ENCODE measurements at places on chromosomes 4 and X.

DNA sequence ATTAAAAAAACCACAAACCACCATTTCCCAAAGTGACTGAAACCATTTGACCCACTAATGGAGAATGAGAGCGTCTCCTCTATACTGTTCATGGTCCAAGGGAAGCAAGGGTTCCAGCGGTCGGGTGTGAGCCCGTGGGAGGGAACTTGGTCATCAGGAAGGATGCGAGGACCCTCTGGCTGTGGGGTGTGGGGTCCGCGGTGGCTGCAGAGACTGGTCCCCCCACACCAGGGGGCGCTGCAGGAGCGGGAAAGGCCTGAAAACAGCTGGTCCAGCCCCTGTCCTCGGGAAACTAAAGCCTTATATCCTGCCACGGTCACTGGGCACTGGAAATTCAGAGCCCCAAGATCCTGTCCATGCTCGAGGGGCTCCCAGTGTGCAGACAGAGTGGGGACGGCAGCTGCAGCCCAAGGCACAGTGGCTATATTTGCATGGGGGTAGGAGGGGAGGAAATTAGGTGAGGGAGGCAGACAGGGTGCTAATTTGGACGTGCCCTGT, 4.3 kb downstream of the BLOC1S4 start:
- peak; percentile 62 for DNase-seq

GRCh38 chrX:29561417-29561816, 653.9 kb upstream of the MAGEB2 start:
- DNase-seq, result no peak

DNA sequence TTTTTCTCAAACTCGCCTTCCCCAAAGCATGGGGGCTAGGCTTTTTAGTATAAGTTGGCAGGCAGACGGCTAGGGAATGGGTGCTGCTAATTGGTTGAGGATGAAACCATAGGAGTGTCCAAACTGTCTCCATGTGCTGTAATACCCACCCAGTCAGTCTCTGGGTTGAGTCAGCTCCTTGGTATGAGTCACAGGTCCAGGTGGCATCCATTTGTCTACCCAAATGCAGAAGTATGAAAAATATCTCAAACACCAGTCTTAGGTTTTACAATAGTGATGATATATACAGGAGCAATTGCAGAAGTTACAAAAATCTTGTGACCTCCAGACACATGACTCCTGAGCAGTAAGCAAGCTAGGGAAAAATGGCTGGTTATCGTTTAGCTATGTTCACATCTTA, 27.4 kb upstream of the CCSER1 start:
- DNase-seq, result no peak

DNA sequence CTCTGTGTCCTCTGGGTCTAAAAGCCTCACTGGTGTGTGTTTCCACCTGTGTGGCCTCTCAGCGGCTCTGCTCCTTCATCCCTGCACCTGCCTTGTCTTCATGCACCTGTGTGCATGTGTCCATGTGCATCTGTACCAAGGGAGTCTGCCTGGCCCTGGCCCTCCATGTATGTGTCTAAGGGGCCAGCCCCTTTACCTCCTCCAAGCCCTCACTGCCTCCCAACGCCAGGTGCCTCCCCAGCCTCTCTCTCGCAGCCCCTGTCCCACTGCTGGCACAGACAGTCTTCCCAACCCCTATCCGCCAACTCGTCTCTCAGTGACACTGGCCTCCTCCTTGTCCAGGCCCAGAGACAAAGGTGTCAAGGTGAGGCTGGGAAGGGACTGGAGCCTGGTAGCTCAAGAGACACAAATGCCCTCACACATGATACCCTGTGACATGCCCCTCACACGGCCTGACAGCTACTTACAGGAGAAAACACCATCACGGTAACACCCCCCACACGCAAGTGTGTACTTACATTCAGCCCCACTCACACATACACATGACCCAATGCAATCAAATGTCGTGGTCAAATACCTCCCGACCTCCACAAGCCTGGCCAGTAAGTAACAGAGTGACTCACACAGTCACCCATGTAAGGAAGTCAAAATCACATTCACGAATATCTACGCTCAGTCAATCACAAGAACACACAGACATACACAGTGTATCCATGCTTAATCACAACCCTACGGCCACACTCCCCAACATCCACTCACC, 11.4 kb downstream of the L1CAM start:
- no peak for DNase-seq

- no peak for DNase-seq
Measured at GRCh38 chrX:69036674-69037573, 128.3 kb downstream of the PJA1 start.

DNA sequence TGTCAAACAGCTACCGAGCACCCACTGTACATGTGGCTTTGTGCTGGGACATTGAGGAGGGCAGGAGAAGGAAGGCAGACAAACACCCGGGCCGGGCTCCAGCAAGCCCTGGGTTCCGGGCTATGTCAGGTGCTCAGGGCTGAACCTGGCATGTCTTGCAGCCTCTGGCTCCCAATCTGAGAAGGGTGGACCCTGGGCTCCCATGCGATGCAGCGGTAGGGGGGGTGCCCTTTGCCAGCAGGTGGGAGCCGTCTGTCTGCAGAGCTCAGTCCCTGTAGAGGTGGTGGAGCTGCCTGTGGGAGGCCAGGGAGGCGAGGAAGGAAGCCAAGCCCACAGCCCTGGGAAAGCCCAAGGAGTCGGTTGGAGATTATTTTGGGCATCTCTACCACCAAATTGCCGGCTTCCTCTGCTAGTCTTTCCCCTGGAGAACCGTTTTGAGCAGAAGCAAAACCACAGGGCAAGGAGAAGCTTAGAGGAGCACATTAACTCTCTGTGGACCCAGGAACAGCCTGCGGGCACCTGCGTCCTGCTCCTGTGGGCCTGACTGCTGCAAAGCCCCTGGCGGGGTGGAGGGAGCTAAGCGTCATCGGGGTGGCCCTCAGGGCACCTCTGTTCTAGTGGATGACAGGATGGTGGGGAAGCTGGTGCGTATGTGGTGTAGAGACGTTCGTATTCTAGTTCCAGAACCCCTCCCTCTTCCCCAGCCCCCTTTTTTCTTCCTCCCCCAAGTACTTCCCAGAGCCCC, 10.3 kb downstream of the CPZ start:
- no peak for DNase-seq

DNA sequence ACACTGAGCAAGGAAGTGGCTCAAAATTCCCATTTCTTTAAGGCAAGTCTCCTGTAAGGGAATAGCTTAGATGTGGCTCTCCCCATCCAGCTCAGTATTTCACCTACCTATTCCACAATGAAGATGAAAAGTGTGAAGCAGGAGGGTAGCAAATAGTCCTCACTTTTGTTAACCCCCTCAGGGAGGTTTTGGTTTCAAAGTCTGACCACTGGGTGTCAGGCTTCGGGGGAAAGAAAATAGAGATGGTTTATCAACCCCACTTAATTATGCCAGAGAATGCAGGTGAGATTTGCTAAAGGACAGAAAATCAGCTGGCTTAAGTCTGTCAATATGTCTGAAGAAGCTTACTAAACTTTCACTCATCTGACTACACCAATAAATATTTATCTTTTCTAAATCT, 69.5 kb downstream of the DHX15 start:
- no peak for DNase-seq

DNA sequence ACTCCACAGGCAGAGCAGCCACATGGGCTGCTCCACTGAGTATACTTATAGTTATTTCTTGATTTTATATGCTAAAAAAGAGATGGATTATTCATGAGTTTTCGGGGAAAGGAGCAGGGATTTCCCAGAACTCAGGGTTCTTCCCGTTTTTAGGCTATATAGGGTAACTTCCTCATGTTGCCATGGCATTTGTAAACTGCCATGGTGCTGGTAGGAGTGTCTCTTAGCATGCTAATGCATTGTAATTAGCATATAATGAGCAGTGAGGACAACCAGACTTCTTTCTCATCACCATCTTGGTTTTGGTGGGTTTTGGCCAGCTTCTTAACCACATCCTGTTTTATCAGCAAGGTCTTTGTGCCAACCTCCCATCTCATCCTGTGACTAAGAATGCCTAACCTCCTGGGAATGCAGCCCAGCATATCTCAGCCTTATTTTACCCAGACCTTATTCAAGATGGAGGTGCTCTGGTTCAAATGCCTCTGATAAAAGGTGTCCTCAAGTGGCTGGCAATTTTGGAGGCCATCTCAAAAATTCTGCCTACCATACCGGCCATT, 213.0 kb upstream of the VEGFC start:
- DNase-seq, result peak; percentile 17

DNA sequence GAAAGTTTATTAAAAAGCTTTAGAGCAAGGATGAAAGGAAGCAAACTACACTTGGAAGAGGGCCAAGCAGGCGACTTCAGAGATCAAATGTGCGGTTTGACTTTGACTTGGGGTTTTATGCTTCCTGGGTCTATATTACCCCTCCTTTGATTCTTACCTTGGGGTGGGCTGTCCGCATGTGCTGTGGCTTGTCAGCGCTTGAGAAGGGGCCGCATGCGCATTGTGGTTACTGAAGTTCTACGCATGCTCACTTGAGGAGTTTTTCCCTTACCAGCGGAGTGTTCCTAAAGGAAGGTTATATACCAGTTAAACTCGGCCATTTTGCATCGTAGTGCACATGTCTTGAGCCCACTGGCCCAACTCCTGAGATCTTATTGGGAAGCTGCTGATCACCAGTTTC, 9.9 kb downstream of the ZNF157 start:
- no peak for DNase-seq
